LHCN-M2 (cell line): ENCODE measurements at places on chromosomes 2 and 18. TPM values are rescaled to one million over a fixed set of nuclear protein-coding genes. Genes with fewer than 3 reads are reported as not detected.
A peak's percentile ranks its signal among the peaks of the same experiment; 100 is the strongest.

Gene LONRF2
- not detected in 2 replicates for total RNA-seq

Gene LANCL1
- total RNA-seq = 41.8 and 53.8 TPM in 2 replicates

- DNase-seq = no peak
These were observed 1624.2 kb upstream of the TMEFF2 start for GRCh38 chr2:193818801-193819499.

GRCh38 chr18:23837591-23837990 is 148.3 kb downstream of the LAMA3 start:
- DNase-seq = peak; percentile 69

DNA sequence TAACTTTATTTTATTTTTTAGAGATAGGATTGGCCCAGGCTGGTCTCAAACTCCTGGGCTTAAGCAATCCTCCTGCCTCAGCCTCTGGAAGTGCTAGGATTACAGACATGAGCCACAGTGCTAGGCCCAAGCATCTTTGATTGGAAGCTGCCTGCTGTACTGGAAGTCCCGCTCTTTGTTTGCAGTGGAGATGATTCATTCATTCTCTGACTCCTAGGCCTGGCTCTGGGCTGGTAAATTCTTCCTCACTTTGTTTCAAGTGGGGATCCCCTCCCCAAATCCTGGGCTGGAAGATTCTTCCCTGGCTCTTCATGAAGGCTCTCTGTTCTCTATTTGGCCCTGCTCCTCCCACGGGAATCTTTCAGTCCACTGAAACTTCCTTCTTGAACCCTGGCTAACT is 81.9 kb downstream of the NEURL3 start:
- DNase-seq = no peak
